ENCODE measurements at places on chromosomes 4 and X.

DNA sequence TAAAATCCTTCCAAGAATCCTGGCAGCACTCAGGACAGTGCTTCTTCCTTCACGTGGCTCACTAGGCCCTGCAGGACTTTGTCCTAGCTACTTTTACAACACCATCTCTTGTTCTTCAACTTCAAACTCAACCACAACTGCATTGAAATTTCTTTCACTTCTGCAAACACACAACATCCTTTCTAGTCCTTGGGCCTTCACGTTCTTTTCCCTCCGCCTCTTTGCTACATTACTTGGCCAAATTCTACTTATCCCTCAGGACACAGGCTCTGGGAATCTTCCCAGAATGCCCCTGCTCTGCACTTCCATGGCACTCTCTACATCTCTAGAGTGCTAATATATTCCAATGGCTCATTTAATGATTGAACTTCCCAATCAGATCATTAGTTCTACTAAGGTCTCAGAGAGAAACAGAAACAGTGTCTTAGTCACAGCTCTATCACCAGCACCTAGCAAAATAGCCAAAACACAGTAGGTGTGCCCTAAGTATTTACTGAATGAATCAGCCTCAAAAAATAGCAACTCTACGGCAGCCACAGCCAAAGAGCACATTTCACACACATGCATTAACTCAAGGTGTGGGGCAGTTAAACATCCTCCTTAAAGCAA, 73.3 kb downstream of the MANBA start:
- no peak for DNase-seq

DNA sequence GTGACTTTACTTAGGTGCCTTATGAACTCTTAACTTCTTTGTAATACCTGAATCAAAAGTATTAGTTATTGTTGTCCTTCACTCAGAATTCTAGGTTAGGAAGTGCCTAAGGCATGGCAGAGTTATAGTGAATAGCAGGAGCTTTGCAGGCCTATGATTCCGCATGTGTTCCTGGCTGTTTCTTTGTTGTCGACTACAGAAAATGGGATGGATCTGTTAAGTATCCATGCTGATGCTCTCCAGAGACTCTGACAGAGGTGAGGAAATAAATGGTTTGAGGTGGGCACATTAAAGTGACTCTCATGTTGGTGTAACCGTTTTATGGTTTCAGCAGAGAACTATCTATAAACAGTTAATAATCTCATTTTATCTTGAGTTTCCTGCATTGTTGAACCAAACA, 1601.3 kb downstream of the PCDH7 start:
- DNase-seq = no peak

- no peak for DNase-seq
Observed at GRCh38 chr4:142984871-142985585, 138.9 kb upstream of the INPP4B start.

DNA sequence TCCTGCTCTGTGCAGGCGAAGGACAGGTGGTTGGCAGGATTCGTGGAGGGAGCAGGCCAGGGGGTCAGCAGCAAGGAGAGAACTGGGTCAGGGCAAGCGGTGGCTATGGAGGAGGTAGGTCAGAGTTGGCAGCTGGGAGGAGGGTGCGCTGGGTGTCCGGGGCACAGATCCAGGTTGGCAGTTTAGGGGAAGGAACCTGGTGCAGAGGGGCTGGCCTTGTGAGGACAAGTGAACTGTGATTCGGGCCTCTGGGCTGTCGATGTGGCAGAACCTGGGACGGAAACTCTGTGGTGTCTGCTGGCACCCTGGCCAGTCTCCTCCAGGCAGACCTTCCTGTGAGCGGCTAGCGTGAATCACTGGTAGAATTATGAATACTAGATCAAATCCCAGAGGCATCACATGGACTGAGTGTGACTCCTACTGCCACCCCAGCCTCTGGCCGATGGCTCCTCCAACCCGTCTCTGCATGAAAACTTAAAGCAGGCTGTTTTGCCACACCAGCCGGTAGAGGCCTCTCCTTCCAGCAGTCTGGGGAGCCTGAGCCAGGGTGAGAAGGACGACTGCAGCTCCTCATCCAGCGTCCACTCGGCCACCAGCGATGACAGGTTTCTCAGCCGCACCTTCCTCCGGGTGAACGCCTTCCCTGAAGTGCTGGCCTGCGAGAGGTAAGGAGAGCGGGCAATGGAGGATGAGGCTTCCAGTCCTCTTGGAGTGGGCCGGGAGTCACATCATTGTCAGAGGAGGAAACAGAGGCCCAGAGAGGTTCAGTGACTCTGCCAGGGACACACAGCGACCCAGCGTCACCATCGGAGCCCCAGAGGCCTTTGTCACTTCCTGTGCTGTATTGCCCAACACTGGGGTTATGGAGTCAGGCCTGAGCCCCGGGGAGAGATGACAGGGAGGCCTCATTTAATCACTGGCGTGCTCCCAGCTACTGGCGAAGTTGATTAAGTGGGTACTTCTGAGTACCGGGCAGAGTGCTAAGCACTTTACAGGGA, 20.3 kb downstream of the EVC start:
- no peak for DNase-seq

- no peak for DNase-seq
Observed at GRCh38 chrX:21638311-21638710, 19.8 kb downstream of the KLHL34 start.

DNA sequence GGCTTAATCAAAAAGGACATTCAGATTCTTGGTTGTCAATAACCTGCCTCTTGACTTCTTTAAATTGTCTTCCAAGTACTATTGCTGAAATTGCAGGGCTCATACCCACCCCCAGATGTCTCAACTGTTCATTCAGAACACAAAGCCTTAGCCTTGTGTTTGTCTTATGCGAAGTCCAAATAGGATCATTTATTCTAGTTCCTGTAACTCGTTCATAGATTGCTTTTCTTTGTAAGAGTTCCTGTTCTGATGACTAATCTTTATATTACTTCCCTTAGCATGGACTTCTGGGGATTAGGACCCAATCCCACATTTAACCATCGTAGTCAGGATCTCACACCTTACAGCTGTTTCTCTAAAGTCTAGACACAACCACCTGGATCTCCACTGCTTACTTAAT, 226.0 kb downstream of the VEGFC start:
- no peak for DNase-seq

- DNase-seq = no peak
Observed at GRCh38 chrX:10160211-10160610, 3.4 kb downstream of the CLCN4 start.

DNA sequence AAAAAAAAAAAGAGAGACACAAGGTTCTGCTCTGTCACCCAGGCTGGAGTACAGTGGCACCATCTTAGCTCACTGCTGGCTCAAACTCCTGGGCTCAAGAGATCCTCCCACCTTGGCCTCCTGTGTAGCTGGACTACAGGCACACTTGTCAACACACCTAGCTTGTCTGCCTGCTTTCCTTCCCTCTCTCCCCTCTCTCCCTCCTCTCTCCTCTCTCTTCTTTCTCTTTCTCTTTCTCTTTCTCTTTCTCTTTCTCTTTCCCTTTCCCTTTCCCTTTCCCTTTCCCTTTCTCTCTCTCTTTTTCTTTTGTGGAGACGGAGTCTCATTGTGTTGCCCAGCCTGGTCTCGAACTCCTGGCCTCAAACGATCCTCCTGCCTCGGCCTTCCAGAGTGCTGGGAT, 132.1 kb downstream of the DIPK2B start:
- DNase-seq = no peak

GRCh38 chr4:181966104-181966551, 277.1 kb upstream of the TENM3 start:
- DNase-seq = no peak

DNA sequence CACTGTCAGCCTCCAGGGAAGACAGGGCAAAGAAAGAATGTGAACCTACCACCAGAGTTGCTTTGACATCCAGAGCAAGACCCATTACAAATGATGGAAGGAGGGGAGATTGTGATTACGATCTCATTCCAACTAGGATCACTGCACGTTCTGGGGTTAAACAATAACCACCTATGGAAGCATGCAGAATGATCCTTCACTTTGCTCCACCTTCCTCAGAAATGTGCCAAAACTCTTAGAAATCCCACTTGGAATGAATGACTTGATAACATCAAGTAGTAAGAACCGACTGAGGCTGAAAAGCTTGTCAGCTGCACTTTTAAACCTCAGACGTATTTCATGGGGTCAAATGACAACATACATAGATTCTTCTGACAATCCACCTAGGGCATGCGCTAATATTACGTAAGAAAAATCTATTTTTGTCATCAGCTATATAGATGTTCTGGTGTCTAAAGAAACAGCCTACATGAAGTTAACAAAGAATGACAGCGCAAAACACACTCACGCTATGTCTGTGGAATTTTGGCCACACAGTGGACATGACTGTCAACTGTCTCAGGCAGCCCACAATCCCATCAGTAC, 3.5 kb upstream of the STS start:
- DNase-seq = no peak

GRCh38 chr4:182143822-182144625, 99.2 kb upstream of the TENM3 start:
- DNase-seq = no peak

DNA sequence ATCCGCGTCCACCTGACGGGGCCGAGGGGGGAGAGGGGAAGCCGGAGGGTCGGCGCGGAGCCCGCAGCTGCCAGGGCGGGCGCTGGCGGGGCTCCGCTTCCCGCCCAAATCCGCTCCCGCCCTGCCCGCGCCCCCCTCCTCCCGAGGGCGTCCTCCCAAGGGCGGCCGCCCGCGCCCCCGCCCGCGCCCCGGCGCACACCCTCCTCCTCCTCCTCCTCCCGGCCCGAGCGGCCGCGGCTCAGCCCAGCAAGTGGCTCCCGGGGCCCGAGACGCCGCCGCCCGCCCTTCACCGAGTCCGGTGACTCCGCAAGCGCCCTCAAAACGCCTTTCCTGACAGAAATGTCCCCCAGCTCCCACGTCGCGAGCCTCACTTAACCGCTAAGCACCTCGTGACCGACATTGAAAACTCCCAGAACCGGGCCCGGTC, 487 bp downstream of the HMGB2 start:
- peak; percentile 46 for DNase-seq

DNA sequence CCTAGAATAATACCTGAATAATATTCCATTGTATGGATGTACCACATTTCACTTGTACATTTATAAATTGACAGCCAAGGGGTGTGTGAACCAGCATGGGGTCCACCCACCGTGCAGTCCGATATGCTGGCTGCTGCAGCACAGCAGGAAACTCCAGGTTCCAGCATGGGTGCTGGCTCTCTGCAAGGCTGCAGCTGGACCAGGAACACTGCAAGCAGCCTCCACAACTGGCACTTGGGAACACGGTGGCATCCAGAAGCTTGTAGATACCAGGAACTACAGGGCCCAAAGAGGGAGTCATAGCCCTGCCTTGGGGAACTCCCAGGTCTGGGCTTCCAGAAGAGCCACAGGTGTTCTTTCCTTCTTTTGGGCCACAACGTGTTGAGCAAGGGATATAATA, 91.2 kb downstream of the NXF2 start:
- no peak for DNase-seq

- DNase-seq = no peak
Observed at GRCh38 chrX:133297284-133297683, 79.1 kb upstream of the TFDP3 start.

DNA sequence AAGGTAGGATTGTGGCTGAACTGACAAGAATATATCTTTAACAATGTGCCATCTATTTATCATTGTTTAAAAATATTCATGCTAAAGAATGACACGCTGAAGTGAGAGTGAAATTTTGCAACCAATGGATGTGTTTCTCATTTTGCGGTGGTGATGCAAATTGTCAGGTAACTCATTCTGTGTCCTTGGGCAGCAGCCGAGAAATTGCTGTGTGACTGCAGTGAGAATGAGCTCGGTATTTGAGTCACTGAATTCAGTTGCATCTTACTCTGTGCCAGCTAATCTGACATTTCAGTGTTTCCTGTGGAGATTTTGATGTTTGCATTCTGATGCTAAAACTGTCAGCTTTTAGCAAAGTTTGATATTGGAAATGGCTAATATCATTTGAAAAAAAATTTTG, 28.1 kb downstream of the MCUB start:
- no peak for DNase-seq

Measured in activated gamma-delta T cell (primary cell).